ENCODE measurements at places on chromosomes 11 and 22. TPM values are rescaled to one million over a fixed set of nuclear protein-coding genes. Genes with fewer than 3 reads are reported as not detected.

Gene ALDH3B2
- 0.90 TPM for polyA plus RNA-seq

Gene SCN3B
- 45.1 TPM for polyA plus RNA-seq

Gene KCNJ1
- polyA plus RNA-seq: 0.14 TPM

Gene SLC22A6
- not detected for polyA plus RNA-seq

Gene SNX32
- 1.6 TPM for polyA plus RNA-seq

Gene OR2AT4
- 0.06 TPM for polyA plus RNA-seq

Gene HEPHL1
- not detected for polyA plus RNA-seq

Gene CARS1
- polyA plus RNA-seq: 21.3 TPM

Gene KLHL22
- 36.5 TPM for polyA plus RNA-seq

Gene APOBEC3H
- not detected for polyA plus RNA-seq

Gene CEND1
- polyA plus RNA-seq: 0.67 TPM

Gene DKK3
- polyA plus RNA-seq: 49.7 TPM

Gene CCDC157
- polyA plus RNA-seq: 1.7 TPM

Gene ARCN1
- 114 TPM for polyA plus RNA-seq

Gene TECTA
- polyA plus RNA-seq: 1.7 TPM

Gene USP28
- polyA plus RNA-seq: 94.2 TPM

Gene CHRNA10
- 5.6 TPM for polyA plus RNA-seq

Gene TRPC6
- polyA plus RNA-seq: 13.3 TPM

Gene CNTF
- polyA plus RNA-seq: 0.61 TPM

Gene GDPD4
- polyA plus RNA-seq: 0.26 TPM

Gene LARGE1
- polyA plus RNA-seq: 8.7 TPM

Gene BUD13
- polyA plus RNA-seq: 19.6 TPM

Gene SMIM35
- polyA plus RNA-seq: 0.76 TPM

Gene GLYAT
- polyA plus RNA-seq: not detected

Gene HSPA8
- polyA plus RNA-seq: 1,701 TPM

Gene CATSPERZ
- not detected for polyA plus RNA-seq

Gene PAK1
- 98.0 TPM for polyA plus RNA-seq

Gene MPZL2
- polyA plus RNA-seq: 0.90 TPM

Gene P2RX6
- polyA plus RNA-seq: 28.1 TPM

Gene ELP4
- 13.8 TPM for polyA plus RNA-seq

Gene IFITM1
- 30.5 TPM for polyA plus RNA-seq

Gene RAC2
- polyA plus RNA-seq: 5.6 TPM

Gene SLC16A8
- polyA plus RNA-seq: 3.5 TPM

Gene PHETA2
- 17.9 TPM for polyA plus RNA-seq

Gene SORL1
- 3.3 TPM for polyA plus RNA-seq

Gene CABP7
- 0.19 TPM for polyA plus RNA-seq

Gene STARD10
- polyA plus RNA-seq: 62.3 TPM

Gene TMEM132A
- polyA plus RNA-seq: 37.2 TPM

Gene CCDC15
- polyA plus RNA-seq: 2.7 TPM

Measured in hindlimb muscle (tissue), 1 donor.